ENCODE measurements at places on chromosomes 13 and 19. TPM values are rescaled to one million over a fixed set of nuclear protein-coding genes. Genes with fewer than 3 reads are reported as not detected.

- DNase-seq = no peak
Measured at GRCh38 chr13:25906191-25906661, 145.6 kb downstream of the SHISA2 start.

- no peak for DNase-seq
Measured at GRCh38 chr19:41376241-41376997, at the start of gene TMEM91. TMEM91 (plus strand) TSS chr19:41376533; CDS start chr19:41378310, 1,777 bp downstream.

DNA sequence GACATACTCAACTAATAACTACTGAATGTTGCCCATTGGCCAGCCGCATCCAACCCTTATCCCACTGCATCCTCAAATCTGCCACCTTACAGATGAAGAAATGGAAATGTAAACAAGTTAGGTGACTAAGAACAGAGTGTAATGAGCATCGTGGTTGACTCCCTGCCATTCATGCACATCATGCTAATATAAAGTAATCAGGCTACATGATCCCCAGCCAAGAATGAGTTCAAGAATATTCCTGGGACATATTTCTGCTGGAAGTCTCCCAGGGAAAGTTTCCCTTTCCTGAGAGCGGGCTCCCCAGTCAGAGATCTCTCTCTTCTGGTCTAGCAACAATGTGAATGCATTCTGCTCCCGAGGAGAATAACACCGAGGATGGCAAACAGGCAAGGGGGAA is 55.9 kb upstream of the SERP2 start:
- DNase-seq = no peak

DNA sequence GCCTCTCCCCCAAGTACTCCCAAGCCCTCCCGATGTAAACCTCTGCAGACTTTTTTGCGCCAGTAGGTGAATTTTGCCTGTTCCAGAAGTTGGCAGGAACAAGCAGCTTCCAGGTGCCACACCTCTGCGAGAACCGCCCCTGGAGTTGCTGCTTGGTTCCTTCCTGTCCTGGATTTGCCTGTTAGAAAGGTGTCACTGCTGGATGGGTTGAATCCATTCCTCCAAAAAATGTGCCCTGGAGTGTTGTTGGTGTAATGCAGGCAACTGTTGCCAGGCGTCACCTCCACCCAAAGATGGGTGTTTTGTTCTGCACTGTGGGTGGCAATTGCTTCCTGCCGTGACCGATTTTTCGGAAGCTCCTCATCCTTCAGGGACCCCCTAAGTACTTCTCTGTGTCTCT is 5.7 kb downstream of the PGPEP1 start:
- DNase-seq = no peak

DNA sequence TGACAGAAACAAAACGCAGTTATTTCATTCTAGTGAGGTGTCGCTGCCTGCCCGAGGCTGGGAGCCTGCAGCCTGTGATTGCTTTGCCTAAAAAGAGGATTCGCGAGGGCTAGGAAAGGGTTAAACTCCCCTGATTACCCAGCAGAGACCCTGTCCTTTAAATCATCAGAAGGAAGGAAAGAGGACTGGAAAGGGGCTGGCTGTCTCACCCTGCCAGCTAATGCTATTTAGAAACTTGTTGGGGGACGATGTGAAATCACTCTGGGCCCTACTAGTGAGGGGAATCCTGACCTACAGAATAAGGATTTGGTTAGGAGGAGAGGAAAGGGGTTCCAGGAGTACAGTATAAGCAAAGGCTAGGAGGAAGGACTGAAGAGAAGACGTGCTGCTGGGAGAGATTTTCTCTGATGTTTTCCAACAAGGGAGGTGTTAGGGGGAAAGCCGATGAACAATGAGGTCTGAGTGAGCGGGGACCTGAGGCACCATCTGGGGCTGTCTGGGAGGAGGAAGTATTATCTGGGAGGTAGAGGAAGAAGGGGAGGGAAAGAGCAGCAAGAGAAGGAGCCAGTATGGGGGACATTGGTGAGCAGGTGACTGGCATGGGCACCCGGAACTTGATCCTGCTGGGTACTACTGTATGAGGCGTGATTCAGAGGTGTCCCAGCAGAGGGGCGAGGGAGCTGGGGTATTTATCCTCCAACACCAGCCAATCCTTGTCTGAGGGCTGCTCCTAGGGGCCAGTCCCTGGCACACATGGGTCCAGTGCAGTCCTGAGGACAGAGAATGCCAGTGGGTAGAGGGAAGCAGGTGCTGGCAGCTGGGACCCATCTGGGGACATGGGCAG is 55.7 kb upstream of the PTPRS start:
- no peak for DNase-seq

GGACT gene
- total RNA-seq = 3.9 TPM

DNA sequence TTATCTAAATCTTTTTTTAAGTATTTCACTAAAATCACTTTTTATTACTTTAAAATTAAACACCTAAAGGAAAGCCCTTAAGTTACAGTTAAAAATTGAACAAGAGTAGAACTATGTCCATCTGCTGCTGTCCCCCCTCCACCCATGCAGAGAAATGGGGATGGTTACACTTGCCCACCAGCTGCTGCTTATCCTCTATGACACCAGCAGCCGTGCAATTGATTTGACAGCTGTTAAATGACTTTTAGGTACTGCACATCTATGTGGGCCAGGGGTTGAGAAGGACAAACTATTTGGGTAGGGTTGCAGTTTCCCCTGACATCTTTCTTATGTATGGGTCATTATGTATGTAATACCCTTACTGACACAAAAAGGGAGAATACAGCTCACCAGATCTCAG is 77.2 kb downstream of the TBC1D4 start:
- no peak for DNase-seq

Measured in mesenteric fat pad (tissue), 1 donor.